ENCODE measurements at places on chromosomes 7 and 10.

- no peak for DNase-seq
Measured at GRCh38 chr10:5910323-5911100, 20.5 kb downstream of the FBH1 start.

DNA sequence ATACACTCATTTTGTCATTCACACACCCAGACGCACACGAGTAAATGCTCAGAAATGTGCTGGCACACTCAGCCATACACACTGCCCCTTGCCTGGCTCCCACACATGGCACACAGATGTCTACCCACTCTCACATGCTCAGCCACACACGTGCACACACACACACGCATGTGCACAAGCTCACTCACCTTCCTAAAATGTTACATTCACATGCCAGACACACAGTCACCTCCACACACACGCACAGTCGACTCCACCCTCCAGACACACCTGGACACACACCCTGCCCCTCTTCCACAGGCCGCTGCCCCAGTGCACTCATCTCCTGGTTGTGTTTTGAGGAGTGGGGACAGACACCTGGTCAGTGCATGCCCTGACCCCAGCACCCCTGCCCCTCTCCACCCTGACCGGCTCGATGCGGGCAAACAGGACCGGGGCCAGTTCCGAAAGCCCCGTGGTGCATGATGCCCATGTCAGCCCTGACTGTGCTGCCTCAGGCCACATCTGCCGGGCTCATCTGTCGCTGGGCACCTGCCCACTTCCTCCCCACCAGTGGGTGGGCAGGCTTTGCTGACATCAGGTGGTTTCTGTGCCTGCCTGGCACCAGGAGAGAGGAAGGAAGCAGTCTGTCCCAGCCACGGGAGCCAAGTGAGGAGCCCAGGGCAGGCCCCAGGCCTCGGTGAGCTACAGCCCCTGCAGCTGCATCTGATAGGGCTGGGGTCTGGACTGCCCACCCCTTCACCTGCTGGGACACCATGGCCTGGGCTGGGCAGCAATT, 84.9 kb upstream of the ZNF716 start:
- DNase-seq: no peak

GRCh38 chr7:102094316-102094650, 192.4 kb upstream of the SH2B2 start:
- no peak for DNase-seq

- DNase-seq: no peak
Measured at GRCh38 chr10:126064512-126064911, 168.1 kb downstream of the FANK1 start.

DNA sequence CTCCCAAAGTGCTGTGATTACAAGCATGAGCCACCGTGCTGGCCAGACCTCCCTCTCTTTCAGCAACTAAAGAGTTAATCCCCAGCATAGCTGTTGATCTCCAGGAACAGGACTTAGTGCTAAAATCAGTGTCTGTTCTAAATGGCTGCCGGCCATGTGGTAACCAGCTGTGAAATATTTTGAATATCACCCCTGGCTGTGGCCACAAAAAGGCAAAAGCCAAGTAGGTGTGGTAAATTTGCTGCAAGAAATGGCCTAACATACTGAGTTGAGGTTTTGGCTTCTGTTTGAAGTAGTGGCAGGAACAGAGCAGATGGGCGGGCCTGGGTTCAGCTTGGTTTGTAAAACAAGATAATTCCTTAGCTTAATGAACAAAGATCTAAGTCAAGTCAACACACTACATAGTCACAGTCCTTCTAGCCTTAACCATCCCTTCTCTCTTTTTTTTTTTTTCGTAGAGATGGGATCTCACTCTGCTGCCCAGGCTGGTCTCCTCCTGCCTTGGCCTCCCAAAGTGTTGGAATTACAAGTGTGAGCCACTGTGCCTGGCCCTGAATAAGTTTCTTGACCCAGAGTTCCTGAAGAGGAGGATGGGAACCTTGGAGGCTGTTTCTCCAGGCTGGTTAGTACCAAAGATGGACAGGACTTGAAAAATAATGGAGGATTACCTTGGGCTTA, 22.7 kb upstream of the AGFG2 start:
- DNase-seq: no peak

DNA sequence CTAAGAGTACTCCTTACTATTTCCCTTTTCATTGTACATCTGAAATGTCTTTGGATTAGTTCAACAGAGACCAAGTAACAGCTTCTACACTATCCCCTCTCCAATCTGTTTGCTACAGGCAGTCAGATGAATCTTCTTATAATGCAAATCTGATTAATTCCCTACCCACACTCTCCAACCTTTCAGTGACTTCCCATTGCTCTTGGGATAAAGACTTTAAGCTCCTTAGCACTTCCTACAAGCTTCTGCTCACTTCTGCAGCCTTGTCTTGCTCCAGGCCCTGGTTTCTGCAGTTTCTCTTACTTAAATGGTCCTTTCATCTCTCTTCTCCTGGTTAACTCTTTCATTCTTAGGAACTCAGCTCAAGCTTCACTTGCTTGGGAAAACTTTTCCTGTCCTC, 65.2 kb upstream of the FEZF1 start:
- no peak for DNase-seq

GRCh38 chr7:106793015-106793975, 71.8 kb upstream of the PIK3CG start:
- DNase-seq: no peak

GRCh38 chr10:92690211-92690914, 608 bp downstream of the HHEX start:
- no peak for DNase-seq

- DNase-seq: no peak
Measured at GRCh38 chr7:69908454-69908853, 310.2 kb downstream of the AUTS2 start.

DNA sequence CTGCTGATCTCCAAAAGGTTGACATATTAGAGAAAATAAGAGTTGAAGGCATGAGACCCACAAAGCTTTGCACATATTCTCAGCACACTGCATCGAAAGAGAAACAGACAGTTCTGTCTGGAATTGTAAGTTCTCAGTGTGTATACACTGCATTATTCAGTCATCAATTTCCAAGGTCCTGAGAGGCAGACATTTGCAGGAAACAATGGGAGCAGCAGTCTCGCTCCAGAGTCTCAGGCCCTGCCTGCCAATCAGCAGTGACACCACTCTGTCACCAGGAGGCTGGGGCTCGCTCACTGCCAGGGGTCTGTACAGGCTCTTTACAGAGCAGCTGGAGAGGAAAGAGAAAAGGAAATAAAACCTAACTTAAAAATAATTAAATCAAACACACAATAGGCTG, 36.3 kb downstream of the JAZF1 start:
- no peak for DNase-seq

GRCh38 chr10:117553815-117554172, 11.2 kb downstream of the EMX2 start:
- no peak for DNase-seq

- DNase-seq: no peak
Measured at GRCh38 chr7:87028636-87029035, 30.8 kb downstream of the ELAPOR2 start.

DNA sequence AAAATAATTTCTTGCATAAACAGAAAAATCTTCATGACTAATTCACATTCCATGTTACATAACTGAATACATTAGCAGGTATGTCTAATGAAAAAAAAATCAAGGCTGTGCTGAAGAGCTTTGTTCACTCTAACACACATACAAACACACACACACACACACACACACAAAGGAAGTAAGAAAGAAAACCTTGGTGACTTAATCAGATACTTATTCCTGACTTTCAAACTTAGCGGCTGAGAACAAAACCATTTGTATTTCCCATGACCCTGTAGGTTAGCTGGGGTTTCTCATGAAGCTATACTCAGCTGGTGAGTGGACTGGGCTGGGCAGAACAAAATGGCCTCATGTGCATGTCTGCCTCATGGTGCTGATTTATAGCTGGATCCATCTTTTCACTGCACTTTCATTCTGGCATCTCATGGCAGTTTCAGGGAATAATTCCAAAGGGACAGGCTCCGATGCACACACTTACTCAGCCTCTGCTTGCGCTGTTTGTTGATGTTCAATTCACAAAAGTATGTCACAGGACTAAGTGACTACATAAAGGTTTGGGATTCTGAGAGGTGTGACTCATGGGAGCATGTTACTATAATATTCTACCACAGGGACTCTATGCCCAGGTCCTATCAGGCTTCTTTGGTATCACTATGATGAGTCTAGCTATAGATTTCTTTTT, 161.2 kb downstream of the PCLO start:
- no peak for DNase-seq

GRCh38 chr7:73623798-73624668, at the start of gene MLXIPL:
TSS of gene MLXIPL (minus strand) at chr7:73624522. CDS start at chr7:73624492, 30 bp downstream.
- DNase-seq: no peak

GRCh38 chr7:135213831-135214230, 2.5 kb upstream of the WDR91 start:
- DNase-seq: no peak

GRCh38 chr7:87225696-87226095, 6.2 kb upstream of the TMEM243 start:
- DNase-seq: no peak

DNA sequence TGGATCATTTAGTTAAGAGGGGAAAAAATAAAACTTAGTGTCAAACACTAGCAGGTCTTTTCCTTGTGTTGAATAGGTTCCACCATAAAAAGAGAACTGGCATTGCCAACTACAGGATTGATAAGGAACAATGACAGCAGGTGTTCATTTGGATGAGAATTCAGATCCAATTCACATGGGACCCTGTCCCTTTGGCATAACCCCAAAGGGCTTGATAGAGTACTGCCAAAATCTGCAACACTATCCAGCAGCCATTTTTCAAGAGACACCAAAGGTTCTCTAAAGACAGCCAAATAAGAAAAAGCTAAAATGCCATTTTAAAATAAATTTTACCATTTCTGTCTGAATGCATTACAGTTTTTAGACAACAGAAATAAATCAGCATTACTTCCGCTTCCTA, 422.3 kb downstream of the DGKB start:
- DNase-seq: no peak

Data from Panc1 (cell line).